ENCODE measurements at places on chromosomes 6 and 20.

DNA sequence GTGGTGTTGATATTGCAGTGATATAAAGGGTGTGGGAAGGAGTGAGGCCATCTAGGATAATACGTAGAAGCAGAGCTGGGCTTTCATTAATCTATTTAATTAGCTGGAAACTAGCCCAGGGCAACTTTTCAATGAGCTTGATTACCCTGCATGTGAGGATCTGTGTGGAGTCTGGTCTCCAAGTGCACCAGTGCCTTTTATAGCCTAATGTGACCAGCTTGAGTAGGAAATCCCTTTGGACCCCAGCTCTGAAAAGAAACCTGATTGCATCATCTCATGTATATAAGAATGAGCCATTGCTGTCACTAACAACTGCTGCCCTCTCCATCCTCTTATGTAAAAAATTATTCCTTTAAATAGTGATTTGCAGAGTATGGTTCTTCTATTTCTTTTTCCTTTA, 72.6 kb downstream of the CD109 start:
- no peak for DNase-seq

GRCh38 chr6:36147294-36147693, 17.0 kb downstream of the MAPK13 start:
- no peak for DNase-seq

DNA sequence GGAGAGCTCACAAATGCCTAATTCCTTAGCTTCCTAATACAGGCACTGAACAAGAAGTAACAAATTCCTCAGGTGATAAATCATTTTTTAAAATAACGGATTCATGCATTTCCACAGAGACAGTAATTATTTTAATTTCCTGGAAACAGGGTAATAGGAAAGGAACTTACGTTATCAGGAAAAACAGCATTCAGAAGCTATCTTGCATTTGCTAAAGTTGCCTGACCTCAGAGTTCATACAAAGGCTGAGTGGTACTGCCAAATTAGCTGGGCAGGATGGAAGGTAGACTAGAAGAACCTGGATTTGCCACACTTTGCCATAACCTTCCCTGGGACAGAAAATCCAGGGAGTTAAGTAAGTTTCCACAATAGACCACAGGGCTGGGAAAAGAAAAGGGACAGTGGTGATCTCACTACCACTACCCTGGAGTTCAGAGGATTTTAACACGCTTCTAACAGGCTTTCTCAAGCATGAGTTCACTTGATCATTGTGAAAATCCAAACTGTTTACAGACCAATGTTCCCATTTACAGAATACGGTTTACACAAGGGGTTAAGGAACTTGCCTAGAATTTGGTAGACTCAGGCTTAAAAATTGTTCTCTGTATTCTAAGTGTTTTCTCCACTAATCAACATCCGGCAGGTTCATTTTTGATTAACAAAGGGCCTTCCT, 57.0 kb downstream of the KIF13A start:
- no peak for DNase-seq

DNA sequence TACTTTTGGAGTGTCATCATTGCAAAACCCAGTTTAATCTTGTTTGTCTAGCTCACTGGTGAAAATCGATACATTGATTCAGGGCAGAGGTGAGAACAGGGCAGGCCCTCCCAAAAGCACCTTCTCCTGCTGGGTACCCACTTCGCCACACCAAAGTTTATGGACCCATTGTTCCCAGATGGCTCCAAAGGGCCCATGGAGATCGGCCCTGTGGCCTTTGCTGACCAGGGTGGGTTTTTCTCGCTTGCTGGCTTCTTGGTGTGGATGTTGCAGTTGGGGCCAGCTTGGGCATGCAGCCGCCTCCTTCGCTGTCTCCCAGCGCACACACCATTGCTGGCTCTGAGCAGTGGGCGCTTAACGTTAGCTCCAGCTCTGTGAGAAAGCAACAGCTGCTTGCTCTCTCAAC, 178.1 kb upstream of the PDE10A start:
- no peak for DNase-seq

DNA sequence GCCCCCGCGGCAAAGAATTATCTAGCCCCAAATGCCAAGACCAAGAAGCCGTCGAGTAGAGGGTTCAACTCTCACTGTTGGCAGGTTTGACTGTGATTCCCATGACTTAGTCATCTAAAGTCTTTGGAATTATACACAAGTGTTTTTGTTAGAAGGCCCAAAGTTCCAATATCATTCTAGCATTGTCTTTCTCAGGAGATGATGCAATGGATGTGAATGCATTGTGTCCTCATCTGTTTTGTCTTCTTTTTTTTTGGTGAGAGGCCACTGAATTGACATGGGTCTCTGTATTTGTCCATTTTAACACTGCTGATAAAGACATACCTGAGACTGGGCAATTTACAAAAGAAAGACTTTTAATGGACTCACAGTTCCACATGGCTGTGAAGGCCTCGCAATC, 290.5 kb upstream of the ZFP64 start:
- DNase-seq = no peak

DNA sequence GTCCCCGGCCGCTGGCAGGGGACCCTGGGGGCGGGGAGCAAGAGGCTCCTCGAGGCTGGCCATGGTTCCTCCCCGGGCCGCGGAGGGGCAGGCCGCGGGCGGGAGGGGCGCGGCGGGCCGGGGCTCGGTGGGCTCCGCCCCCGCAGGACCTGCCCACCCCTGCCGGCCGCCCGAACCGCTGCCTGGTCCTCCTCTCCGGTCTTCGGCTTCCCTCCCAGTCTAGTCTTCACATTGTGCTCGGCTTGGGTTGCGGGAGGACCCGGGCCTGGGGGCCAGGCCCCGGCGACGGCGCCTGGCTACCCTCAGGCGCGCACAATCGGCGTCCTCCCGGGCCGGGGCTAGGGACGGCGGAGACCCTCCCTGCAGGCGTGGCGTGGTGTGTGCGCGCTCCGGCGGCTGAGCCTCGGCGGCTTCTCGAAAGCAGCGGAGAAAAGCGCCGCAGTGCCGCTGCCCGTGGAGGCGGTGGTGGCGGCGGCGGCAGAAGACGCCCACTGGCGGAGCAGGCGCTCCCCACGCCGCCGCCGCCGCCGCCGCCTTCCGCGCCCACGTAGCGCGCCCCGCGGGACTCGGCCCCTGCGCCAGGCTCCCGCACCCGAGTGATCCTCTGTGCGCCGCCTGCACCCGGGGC, at the start of gene PDE10A:
Gene PDE10A (minus strand): TSS at position 493 of the 628 bp plus-strand sequence. CDS start 430 bp downstream, at position 63.
- DNase-seq = no peak

GRCh38 chr20:4459081-4459480, 262.6 kb upstream of the PRND start:
- DNase-seq = no peak

DNA sequence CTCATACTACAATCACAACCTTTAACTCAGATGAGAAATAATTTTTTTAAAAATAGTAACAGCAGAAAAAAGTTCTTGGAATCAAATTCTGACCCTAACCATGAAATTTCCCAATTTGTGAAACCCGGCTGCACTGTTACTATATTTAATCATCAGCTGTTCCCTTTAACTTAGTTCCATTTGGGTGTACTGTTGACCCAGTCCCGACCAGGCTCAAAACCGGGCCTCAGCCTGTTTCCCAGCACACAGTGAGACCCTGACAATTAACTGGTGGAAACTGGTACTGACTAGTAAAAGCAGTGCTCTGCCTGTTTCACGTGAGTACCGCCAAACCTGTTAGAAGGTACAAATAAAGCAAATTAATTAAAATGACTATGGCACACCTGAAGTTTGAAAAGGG, 7.0 kb downstream of the CTCFL start:
- DNase-seq = no peak

GRCh38 chr6:5282191-5282623, 20.9 kb downstream of the FARS2 start:
- no peak for DNase-seq

DNA sequence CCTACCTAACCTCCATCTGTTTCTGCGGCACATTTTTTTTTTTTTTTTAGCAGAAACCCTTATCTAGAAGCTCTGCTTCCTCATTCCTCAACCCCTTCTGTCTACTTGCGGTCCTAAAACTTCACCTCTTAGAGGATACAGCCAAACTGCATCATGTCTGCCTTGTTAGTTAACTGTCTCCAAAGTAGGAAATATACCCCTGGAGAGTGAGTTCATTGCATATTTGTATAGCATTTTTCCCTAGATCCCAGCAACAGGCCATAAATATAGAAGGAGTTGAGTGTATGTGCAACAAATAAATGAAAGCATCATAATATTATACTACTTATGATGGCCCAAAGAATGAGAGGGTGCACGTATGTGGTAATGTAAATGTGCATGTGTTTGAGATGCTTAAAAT, 1288.6 kb upstream of the GJE1 start:
- DNase-seq = no peak

- no peak for DNase-seq
These were observed 6.8 kb downstream of the TMX4 start for GRCh38 chr20:8012724-8013123.

GRCh38 chr20:4247898-4248858, 232.8 kb upstream of the RNF24 start:
- DNase-seq = no peak

DNA sequence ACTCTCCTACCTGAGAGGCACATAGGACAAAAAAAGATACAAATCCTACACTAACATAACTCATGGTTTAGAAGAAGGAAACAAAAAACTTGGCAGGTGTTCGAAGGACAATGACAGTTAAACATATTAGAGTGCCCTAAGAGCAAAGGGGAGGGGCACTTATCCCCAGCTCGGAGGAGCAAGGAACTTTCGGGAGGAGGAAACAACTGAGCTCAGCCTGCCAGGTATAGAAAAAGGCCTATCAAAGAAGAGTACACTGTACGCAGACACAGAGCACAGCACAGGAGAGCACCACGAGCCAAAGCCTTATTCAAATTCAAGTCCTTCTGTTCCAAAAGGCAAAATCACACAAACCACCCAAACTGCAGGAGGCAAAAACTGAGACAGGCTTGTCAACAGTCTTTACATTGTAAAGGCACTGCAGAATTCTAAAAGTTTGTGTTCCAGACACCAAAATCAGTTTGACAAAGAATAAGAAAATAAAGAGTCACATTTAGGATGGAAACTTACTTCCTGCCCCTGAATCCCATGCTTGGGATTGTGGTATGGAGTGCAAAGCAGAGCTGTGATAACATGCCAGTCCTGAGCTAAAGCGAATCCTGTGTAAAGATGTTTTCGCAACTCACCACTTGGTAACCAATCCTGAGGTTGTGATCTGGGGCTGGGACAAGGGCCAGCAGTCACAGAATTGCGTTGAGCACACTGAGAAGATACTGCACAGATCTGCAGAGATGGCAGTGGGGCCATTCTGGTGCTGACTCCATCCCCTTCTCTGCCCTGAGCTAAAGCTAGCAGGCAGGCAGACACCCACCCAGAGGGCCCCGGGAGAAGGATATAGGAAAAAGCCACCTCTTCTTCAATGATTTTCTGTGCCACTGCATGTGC, 108.6 kb downstream of the CHD6 start:
- no peak for DNase-seq

DNA sequence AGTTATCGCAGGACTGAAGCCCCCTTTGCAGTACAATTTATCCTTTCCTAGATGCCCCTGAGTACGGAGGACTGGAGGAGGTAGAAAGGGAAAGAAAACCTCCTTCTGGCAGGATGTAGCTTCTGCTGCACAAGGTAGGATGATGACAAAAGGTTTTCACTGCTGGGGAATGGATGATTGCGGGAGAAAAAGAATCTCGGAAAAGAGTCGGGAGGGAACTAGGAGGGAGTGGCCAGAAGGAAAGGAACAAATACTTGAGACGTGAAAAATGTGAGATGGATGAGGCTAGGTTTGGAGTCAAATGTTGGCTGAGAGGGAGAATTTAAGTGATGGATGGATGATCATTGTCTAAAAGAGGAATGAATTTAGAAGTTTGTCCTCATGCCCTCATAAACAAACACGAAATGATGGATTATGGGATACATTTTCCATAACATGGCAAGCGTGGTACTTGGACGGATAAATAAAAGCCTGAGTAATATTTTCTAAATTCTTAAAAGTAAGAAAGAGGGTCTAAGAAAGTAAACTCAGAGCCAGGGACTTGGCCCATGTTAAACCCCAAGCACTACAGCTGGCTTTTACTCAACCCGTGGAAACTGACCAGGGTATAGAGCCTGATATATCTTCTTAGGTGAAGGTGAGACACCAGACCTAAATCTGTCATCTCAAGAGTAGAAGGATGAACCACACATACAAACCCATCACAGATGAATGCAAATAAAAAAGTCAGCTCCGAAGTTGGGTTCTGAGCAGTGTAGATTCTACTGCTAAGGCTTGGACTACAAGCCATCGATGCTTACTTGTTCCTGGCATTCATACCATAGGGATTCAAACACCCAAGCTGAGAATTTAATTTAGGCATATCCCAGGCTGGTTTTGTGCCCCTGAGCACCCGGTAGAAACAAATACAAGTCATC, 72.4 kb downstream of the HFE start:
- no peak for DNase-seq

- DNase-seq = no peak
These were observed 71.1 kb upstream of the THEMIS start for GRCh38 chr6:127971945-127972391.

DNA sequence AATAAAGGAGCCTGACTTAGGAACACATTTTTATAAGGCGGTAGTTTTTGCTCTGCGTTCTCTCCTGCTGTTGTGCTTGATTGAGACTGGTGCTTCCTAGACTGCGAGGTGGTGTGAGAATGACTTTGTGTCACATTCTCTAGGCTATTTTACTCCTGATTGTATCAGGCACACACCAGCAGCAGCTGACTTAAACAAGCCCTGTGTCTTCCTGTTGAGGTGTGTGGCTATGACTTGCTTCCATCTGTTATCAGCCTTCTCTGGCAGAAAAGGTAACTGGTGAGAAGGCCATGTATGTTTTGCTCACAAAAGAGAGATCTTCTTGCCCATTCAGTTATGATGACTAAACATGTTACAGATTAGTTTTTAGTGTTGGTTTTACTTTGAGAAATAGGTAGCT, 43.4 kb downstream of the CLVS2 start:
- DNase-seq = no peak

- DNase-seq = no peak
These were observed 6.7 kb upstream of the MMP9 start for GRCh38 chr20:46002008-46002407.

GRCh38 chr6:105196076-105196475, 16.3 kb upstream of the POPDC3 start:
- DNase-seq = no peak

DNA sequence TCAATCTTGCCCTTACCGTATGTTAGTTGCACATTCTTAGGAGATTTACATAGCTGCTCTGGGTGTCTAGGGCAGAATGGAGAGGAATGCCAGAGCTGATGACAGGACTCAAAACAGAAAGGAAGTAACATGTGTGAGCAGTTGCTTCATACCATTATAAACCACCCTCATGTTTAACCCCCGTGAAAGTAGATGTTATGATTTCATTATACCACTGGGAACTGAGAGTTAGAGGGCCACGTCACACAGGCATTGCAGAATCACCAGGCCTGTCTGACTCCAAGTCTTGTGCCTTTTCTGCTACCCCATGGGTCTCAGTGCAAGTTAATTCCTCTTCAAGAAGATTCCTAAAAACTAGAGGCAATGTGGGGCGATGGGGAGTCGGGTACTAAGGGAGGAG, 23.5 kb upstream of the SIM1 start:
- DNase-seq = no peak

DNA sequence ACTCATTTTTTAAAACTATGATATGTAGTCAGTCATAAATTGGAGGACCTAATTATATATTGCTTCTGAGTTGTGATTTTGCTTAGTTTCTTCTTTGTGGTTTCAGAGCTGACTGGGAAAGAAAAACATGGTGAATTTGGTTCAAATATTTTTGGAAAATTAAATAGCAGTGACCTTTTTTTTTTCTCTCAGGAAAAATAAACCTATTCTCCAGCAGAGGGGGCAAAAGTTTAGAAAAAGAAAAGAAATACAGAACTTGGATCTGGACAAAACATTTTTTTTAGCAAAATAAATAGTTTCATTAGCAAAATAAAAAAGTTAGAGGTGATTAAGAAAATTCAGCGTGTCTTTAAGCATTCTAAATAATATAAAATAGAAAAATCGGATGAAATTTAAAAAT, 10.2 kb downstream of the COL10A1 start:
- peak; percentile 2 for DNase-seq
